ENCODE measurements at places on chromosomes 4 and X.
A peak's percentile ranks its signal among the peaks of the same experiment; 100 is the strongest.

GRCh38 chrX:39829965-39830364 is 267.8 kb downstream of the BCOR start:
- DNase-seq: no peak

DNA sequence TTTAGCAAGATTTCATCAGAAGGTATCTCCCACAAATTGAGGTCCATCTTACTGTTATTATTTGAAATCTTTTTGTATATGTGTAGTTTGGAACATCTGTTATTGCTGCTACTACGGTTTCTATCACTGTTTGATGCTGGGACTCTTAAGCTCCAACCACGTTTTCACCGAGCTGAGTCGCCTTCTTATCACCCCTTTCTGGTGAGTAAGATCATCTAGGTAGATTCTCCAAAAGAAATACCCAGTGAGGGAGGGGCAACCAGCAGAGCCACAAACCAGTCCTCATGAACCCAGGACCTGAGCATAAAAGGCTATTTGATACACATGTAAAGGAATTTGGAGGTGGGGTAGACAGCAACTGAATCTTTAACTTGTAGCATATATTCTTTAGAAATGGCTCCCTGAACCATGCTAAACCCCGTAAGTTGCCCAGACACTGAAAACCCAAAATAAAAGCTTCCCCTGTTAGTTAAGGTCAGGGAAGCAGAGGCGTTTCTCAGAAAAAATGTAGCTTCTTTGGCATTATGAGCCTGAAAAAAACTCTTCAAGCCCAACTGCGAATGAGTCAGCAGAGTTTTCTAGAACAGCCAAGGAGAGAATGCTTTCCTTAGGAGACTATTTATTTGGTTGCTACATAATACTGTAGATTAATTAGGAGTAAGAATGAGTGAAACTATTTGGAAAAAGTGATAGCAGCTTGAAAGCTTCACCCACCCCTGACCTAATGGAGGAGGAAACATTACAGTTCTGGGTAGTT is 53.8 kb upstream of the ATXN3L start:
- DNase-seq: no peak

GRCh38 chrX:7704205-7704604 is 138.8 kb upstream of the VCX start:
- no peak for DNase-seq

- DNase-seq: no peak
Measured at GRCh38 chr4:41866799-41867677, 68.2 kb upstream of the TMEM33 start.

DNA sequence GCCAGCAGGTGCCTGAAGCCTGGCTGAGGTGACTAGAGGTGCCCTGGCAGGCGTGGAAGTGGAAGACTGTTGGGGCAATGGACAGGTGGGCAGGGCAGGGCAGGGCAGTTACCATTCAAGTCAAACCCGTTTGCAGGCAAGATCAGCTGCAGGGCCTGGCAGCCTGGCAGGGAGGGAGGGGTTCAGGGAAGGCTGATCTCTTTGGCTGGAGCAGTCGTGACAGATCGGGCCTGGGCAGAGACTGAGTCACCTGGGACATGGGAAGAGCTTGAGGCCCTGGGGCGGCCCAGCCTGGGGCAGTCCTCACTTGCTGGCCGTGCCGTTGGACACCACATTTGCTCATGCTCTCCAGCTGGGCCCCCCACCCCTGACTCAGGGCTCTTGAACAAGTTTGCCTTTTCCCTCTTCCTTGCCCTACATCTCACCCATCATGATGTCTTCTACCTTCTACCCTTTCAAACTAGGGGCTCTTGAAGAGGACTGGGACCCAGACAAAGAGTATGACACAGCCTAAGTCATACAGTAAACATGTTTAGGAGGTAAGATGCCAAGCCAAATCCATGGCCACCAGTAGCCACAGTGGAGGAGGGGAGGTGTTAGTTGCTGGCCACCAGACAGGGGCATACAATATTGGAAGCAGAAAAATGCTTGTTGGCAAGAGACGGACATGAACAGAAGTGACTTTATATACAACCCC is 2.0 kb upstream of the ZNF185 start:
- no peak for DNase-seq

- DNase-seq: no peak
Measured at GRCh38 chr4:24729119-24729730, 66.1 kb upstream of the SOD3 start.

- peak; percentile 83 for DNase-seq
Measured at GRCh38 chr4:164977243-164978164, at the start of gene TRIM61. Gene TRIM61 (minus strand): TSS chr4:164977657. CDS start chr4:164970002, 7,655 bp downstream.

- no peak for DNase-seq
Measured at GRCh38 chr4:110104661-110105060, 93.8 kb downstream of the ELOVL6 start.

GRCh38 chr4:20658456-20658855 is 41.8 kb upstream of the PACRGL start:
- no peak for DNase-seq

DNA sequence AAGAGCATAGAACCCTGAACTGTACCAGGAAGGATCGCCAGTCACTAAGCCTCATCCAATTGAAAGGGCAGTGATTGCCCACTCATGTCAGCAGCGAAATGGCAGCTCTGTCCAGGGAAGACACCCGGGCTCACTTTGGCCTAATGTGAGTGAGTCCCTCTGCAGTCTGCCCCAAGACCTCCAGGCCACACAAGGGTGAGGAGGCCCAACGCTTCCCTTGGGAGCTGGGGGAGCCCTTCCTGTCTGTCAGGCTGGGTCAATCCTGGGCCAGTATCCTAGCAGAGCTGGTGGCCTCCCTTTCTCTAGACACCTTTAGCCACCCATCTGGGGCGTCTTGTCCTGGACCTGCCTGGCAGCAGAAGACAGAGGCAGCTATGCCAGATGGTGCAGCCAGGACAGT is 39.6 kb upstream of the GPC4 start:
- DNase-seq: no peak

DNA sequence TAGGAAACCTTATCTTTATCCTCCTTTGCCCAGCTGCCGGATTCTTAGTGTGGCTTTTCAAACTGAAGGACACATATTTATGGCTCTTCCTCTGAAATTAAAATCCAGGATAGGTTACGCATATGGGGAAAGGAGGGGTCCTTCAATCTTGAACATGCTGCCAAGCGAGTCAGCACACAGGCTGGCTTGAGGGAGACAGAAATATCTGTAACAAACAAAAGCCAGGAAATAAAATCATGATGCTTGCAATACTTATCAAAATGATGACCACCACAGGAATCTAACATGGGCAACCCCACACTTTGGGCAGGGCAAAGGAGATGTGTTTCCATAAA is 196.4 kb upstream of the LDB2 start:
- DNase-seq: no peak

DNA sequence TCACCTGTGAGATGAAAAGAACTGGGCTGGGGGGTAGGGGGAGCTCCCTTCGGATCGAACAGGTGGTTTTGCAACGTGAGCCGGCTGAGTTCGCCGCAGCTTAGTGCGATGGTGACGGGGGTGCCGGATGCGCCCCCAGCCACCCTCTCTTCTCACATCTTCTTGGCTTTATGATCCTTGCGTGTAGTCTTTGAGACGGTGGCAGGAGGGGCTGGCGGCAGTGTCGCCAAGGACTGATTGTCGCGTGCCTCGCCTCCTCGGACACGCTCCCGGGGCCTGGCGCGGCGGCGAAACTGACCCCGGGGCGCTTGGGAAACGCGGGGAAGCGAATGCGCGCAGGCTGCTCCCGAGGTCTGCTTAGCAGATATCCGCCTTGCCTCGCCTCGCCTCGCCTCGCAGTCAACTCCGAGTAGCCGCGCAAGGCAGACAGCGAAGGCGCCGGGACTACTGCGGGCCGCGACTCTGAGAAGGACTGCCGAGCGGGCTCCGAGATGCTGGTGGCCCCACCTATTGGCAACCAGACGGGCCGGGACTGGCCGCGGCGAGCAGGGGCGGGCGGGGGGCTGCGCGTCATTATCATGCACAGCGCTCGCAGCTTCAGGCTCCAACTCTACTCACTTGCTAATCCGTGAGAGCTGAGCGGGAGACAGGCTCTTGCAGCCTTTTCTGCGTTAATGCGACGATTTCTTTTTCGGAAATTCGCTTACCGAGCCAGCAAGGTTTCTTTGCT is 1.5 kb downstream of the GRID2 start:
- no peak for DNase-seq

GRCh38 chr4:133467290-133467947 is 318.3 kb downstream of the PCDH10 start:
- no peak for DNase-seq

DNA sequence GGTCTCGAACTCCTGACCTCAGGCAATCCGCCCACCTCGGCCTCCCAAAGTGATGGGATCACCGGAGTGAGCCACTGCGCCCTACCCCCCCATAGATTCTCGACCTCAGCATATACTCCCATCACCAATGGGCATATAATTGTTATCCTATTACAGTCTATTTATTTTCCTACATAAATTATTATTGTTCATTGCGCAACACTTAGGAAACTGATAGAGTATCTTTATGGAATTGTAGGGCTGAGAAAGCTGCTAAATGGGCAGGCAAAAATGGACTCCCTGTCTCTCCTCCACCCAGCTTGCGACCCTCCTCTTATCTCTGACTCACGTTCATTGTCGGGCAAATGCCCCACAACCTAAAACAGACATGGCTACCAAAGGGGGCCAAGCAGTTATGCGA is 1.0 kb downstream of the ERVMER34-1 start:
- no peak for DNase-seq

DNA sequence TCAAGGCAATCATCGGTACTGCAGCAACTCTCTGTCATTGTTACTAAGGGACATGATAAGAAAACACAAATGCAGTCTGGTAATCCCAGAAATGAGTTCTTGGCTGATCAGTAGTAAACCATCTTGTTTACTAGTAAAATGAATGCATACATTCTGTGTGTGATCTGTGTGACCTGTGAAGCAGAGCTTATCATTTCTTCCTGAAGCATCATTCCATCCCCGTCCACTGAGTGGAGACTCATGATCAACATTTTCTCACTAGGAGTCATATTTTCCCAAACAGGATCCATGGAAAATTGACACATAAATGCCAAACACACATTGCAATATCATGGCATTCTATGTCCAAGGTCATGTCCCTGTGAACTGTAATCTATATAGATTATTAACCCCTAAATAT is 226.1 kb downstream of the ANKRD50 start:
- no peak for DNase-seq

DNA sequence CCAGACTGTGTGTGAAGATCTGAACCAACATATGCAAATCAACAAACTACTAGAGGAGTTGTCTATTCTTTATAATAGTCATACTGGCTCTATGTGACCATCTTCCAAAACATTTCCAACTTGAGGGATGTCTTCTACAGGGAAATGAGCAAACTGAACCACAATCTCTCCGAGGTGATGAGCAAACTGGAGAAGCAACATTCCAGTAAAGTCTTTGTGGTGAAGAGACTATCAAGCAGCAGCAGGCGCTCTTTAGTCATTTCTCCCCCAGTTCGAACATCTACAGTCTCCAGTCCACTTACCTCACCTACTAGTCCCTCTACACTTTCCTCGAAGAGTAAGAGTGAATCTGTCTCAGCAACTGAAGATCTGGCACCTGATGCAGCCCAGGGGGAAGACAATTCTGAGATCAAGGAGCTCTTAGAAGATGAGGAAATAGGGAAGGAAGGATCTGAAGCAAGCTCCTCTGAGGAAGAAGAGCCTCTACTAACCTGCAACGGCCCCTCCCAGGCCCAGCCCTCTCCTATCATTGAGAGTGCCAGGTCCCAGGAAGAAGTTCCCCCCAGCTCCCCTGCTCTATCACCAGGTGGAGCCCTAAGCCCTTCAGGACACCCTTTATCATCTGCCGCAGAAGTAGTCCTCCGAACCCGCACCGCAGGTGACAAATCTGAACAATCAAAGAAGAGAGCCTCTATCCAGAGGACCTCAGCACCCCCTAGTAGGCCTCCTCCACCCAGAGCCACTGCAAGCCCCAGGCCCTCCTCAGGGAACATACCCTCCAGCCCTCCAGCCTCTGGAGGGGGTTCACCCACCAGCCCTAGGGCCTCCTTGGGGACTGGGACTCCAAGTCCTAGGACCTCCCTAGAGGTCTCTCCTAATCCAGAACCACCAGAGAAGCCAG is 98.1 kb downstream of the HNRNPD start:
- no peak for DNase-seq

GRCh38 chrX:25198891-25199290 is 183.1 kb upstream of the ARX start:
- no peak for DNase-seq

DNA sequence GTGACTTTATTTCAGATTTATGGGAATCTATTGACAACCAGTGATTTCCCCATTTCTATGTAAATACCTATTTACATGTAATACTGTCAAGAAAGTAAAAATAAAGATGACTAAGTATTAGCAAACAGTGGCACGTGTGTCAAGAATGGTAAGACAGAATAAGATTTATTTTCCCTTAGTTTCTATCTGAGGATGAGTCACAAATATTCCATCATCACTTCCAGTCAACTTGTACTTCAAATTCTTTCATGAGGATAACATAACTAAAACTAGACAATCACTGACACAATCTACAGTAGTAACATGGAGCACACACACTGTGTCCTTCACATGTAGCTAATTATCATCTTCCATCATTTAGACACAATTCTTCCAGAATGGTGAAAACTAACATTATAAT is 625.3 kb upstream of the PCDH7 start:
- DNase-seq: no peak

GRCh38 chr4:159216834-159217233 is 114.0 kb downstream of the RAPGEF2 start:
- no peak for DNase-seq

DNA sequence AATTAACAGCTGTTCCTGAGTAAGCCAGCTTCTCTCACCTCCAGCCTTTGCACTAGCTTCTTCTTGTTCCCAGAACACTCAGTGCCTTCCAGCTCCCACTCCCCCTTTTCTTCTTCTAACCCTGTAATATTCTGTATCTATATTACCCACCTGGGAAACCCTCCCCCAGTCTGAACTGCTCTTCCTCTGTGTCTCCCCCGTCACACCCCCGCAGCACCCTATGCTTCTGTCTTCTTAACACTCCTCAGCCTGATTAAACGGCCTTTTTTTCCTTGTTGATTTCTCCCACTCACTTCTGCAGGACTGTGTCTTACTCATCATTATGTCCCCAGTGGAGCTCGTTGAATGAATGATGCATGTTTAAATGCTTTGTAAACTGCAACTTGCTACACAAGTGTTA is 9.0 kb upstream of the LONRF3 start:
- DNase-seq: no peak
